ENCODE measurements at places on chromosomes 11 and 22. TPM values are rescaled to one million over a fixed set of nuclear protein-coding genes. Genes with fewer than 3 reads are reported as not detected.

GRCh38 chr11:22711071-22711770 lies 44.8 kb downstream of the GAS2 start:
- no peak for DNase-seq

DNA sequence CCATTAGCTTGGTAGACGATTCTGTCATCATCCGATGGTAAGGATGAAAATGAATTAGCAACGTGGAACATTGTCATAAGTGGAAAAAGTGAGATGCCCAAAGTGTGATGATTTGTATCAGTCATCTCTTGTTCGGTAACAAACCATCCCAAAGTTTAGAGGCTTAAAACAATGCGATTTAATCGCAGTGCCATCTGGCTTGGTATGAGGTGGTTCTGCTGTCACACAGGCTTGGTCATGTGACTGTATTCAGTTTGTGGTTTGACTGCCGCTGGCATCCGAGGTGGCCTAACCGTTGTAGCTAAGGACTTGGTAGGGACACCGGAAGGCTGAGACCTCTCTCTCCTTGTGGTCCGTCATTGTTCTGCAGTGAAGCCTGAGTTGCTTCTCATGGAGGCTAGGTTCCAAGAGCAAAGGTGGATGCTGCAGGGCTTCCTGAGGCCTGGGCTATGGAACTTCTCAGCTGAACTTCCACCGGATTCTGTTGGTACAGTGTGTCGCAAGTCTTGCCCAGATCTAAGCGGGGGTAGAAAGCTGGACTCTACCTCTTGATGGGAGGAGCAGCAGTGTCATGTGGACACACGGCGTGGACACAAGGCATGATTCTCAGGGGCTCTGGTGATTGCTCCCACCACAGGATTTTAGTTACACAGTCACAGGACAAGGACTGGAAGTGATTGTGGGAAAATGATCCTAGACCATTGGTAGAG lies 36.3 kb downstream of the BCR start:
- no peak for DNase-seq

GRCh38 chr11:117073539-117073938 lies 24.7 kb downstream of the SIK3 start:
- no peak for DNase-seq

DNA sequence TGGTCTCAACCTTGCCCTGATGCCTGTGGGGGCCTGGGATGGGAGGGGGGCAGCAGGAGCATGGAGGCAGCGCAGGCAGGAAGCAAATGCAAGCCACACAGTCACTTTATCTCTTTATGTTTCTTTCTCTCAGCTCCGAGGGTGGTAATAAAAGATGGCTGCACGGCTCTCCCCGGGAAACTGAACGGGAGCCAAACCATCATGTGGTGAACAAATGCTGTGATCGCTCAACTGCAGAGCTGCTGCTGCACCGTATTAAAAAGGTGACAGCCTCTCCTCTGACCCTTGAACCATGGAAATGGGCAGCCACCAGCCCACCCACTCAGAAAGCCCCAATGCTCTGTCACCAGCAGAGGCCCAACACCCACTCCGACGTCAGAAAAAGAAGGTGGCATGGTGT lies 110.0 kb downstream of the TIMP3 start:
- DNase-seq, result no peak

MMP12 gene
- total RNA-seq, result 0.10 TPM

LRRC4C gene
- total RNA-seq, result not detected

DTX4 gene
- total RNA-seq, result 0.21 TPM
